Kidney glomerular epithelial cell (primary cell): ENCODE measurements at places on chromosomes 3 and 15.
A peak's percentile ranks its signal among the peaks of the same experiment; 100 is the strongest.

DNA sequence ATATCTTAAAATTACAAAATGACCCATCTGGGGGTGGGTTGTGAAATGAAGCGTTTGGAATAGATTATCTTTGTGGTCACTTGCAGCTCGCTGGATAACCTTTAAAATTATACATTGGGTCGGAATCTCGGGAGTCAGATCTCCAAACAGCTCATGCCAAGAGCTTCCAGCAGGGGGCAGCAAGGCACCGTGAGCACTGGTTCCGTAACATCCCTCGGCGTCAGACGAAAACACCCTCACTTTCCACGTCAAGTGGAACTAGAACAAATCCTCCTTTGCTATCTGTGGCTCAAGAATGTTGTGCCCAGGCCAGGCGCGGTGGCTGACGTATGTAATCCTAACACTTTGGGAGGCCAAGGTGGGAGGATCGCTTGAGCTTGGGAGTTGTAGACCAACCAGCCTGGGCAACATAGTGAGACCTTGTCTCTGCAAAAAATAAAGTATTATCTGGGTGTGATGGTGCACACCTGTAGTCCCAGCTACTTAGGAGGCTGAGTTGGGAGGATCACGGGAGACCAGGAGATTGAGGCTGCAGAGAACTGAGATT, 31.1 kb downstream of the UMPS start:
- peak; percentile 72 for DNase-seq

DNA sequence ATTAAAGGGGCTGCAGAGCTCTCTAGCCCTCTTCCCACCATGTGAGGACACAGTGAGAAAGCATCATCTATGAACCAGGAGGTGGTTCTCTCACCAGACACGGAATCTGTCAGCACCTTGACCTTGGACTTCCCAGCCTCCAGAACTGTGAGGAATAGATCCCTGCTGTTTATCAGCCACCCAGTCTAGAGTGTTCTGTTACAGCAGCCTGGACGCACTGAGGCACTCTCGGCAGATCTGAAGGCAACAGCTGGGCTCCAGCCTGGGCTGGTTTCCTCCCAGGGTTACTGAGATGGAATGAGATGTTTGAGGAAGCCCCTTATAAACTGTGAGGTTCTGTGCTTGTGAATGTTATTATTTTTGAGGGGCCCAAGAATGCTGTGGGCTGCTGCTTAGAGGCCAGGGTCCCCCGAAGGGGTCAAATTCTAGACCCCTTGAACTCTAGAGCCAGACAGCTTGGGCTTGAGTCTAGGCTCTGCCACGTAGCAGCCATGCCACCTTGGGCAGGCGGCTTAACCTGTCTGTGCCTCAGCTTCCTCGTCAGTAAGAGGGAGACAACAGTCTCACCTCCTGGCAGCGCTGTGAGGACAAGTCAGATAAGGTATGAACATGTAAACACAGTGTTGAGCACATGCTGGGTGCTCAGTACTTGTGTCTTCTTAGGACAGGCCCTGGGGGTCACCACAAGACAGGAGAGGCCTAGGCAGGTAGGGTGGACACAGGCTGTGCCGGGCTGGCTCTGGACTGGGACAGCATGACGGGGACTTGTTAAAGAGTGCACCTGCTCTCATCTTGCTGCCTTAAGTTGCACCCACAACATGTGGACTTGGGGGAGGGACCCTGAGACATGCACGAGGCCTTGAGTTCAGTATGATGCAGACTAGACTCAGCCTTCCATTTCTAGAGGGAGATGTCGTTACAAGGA, 49.2 kb downstream of the MGLL start:
- no peak for DNase-seq

DNA sequence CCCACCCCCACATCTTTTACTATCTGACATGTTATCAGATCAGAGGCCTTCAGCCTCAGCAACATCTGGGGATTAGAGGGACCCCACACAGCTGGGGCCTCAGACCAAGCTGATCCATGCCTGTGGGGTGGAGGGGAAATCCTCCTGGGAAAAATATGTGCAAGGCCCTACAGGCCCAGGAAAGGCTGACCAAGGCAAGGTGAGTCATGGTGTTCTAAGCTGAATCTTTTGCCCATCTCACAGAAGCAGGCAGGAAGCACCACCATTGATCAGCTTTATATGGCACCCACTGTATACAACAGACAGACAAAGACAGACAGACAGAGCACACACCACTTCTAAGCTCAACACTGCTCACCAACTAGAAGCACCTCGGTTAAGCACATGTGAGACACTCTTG, 12.4 kb upstream of the PARP6 start:
- no peak for DNase-seq

DNA sequence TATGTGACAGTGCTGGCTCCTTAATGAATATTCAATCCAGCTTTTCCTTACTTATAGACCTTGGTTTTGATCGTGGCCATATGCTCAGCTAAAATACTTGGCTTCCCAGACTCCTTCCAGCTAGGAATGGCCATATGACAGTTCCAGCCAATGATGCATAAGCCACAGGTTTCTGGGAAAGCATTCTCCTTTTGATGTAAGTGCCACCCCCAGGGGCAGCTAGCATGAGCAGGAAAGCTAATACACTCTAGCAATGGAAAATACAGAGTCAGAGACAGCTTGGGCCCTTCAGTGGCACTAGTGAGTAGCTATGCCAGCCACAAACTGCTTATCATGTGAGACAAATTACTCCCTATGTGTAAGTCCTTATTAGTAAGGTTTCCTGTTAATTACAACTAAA, 26.7 kb downstream of the TBC1D2B start:
- no peak for DNase-seq

- peak; percentile 49 for DNase-seq
Measured at GRCh38 chr3:113136071-113136470, 75.3 kb upstream of the BOC start.

GRCh38 chr3:107198581-107199181, 178.6 kb upstream of the CCDC54 start:
- DNase-seq, result no peak

- DNase-seq, result no peak
Measured at GRCh38 chr15:68500363-68501258, 68.6 kb upstream of the ITGA11 start.

DNA sequence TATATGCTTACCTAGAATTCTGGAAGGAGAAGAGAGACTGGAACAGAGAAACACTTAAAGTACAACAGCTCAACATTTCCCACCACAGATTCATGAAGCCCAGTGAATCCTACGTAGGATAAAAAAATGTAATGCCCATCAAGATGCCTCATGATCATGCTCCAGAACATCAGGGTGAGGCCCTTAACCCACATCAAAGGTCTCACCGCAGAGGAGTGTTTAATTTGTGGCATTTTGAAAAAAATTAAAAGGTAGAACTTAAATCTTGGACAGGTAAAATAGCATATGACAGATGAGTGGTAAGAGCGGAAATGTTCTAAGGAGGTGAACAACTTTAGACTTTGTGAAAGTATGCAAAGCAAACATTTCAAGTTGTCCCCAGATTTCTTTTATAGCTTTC, 9.7 kb upstream of the SLC6A20 start:
- DNase-seq, result no peak

- no peak for DNase-seq
Measured at GRCh38 chr3:10485380-10485779, 20.0 kb downstream of the ATP2B2 start.

DNA sequence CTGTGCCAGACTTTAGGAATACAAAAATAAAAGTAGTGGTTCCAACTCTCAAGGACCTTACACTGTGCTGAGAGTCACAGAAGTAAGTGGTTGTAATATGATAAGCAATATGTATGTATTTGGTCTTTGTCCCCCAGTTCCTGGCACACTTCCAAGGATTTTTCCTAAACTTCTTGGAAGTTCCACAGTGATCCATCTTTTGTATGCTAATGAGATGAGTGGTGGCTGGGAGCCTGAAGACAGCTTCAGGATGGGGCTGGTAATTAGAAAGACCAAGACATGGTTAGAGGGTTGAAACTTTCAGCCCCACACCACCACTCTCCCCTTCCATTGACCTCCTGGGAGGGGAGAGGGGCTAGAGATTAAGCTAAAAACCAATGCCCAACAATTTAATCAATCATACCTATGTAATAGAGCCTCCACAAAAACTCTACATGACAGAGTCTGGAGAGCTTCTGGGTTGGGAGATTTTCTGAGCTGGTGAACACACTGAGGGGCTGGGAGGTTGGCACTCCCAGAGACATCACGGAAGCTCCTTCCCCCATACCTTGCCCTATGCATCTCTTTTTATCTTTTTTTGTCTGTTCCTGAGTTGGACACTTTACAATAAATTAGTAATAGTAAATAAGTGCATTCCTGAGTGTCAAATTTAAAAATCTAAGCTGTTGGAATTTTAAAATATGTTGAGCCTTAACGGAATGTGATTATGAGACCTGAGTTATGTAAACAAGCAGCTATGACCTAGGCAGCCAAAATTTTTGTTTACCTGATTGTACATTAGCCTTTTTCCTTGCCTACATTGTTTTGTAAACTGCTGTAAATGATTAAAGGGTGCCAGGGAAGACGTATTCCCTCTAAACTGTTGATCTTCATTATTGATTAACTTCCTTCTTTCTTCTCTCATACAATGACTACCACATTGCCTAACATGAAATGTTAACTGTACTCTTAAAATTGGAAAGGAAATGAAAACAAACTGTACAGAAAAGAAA, 24.3 kb downstream of the CD200R1L start:
- peak; percentile 62 for DNase-seq

GRCh38 chr3:114600571-114600970, 306.7 kb downstream of the TIGIT start:
- DNase-seq, result no peak

- no peak for DNase-seq
Measured at GRCh38 chr3:25971736-25972135, 181.8 kb downstream of the OXSM start.

DNA sequence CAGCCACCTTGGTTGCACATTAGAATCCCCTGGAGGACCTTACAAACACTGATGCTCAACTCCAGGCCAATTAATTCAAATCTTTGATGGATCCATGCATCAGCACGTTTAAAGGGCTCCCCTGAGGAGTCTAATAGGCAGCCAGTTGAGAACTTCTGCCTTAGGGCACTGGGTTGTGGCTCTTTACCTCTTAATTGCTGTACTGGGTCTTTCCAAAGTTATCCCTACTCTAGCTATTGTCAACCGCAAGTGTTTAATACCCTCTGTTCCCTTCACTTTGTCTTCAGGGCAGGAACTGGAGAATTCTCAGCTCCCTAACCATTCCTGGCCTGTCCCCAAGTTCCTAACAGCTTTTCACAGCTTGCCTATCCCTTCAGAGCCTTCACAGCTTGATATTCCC, 15.0 kb upstream of the FAM174B start:
- no peak for DNase-seq

DNA sequence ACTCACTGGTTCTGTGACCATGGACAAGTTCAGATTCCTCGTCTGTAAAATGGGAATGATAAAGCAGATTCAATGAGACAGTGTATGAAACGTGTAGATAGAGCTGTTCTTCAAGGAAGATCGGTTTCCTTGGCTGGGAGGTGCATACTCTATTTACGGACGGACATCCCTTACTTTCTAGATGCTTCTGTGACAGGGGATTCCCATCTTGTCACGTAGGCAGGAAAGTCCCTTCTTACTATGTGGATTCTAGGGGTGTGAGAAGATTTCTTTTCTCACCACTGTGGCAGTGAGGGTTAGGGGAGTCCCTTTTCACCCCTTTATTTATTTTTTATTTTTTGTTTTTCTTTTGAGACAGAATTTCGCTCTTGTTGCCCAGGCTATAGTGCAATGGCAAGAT, 180.9 kb upstream of the TBL1XR1 start:
- DNase-seq, result no peak

GRCh38 chr15:45186771-45187577, 792 bp downstream of the SHF start:
- no peak for DNase-seq

GRCh38 chr15:62781081-62781497, 261.5 kb upstream of the TPM1 start:
- DNase-seq, result peak; percentile 24

DNA sequence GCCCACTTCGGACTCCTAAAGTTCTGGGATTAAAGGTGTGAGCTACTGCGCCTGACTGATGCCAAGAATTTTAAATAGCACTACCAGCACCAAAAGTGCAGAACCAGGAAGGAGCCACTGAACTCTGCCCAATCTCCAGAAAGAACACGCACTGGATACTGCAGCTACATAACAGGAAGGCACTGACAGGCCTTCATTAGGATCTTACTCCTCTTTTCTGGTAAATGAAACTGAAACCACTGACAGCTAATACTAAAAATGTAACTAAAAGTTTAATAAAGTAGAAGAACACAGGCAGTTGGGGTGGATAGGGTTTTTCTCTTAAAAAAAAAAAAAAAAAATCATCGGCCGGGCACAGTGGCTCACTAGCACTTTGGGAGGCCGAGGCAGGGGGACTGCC, 74.1 kb upstream of the CHRM5 start:
- DNase-seq, result no peak

DNA sequence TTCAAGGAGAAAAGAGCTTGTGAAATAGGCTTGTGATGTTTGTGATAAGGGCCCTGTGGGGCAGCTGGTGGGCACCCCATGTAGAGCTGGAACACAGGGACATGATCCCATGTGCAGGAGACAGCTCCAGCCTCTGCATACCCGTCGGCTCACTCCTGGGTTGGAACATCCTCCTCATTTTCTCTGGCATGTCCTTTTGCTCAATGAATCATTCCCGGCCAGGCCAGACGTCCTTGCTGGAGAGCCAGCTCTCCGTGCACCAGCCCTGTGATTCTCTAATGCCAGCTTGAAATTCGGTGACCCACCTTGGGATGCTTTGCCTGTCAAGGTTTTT, 77.3 kb downstream of the SMAD3 start:
- peak; percentile 62 for DNase-seq

GRCh38 chr3:158569794-158570193, 1.2 kb upstream of the MLF1 start:
- DNase-seq, result no peak

GRCh38 chr3:28056806-28057205, 184.6 kb upstream of the CMC1 start:
- DNase-seq, result no peak

DNA sequence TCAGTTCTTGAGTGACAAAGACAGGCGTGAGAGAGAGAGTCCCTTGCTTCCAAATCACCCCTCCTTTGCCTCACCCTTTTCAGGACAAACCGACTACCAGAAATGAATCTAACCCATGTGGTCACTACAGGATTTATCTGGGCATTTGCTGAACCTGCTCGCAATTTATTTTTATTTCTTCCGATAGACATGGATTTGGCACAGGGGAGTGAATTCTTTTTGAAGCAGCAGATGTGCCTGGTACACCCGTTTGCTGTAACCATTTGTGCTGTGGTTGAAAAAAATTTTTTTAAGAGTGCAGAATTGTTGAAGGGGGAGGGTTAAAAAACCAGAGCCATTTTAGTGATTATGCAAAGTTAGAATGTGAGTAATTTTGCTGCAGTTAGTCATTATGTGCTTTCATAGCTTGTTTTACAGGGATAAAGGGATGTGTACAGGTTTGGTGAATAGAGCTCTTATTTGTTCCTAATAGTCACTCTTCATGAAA, 442.0 kb downstream of the LPP start:
- no peak for DNase-seq

DNA sequence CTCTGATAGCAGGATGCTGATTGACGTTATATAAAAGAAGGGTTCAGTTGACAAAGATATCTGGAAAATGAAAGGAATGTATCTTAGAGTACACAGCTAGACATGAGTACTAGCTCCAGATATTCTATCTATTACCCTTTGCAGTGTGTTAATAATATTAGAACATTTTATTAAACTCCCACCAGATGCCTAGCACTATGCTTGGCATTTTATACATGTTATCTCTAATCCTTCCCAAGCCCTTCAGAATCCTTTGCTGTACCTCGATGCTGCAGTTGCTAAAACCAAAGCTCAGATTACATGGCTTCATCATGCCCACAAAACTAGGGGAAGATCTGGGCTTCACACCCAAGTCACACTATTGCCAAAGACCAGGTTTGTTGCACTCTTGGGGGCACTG, 350.1 kb upstream of the AZI2 start:
- DNase-seq, result no peak

GRCh38 chr3:184066211-184066610, 13.4 kb downstream of the HTR3C start:
- DNase-seq, result no peak
